ENCODE measurements at places on chromosomes 5 and 9.

DNA sequence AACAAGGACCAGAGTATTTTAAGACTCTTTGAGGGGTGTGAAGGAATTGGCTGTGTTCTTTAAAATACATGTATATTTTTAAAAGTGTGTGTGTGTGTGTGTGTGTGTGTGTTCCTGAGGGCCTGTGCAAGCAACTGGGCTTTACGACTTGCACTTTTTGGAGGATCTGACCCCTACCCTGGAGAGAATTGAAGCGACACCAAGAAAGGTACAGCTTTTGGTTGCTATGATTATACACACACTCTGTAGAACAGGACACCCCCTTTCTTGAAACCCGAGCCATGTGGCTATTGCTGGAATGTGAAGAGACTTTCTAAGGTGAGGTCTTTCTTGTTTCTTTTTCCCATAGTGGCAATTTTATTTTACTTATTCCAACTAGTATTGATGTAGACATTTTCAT is 988 bp downstream of the SHISAL2B start:
- no peak for DNase-seq

- no peak for DNase-seq
These were observed 249.6 kb downstream of the DENND1A start for GRCh38 chr9:123680352-123680751.

DNA sequence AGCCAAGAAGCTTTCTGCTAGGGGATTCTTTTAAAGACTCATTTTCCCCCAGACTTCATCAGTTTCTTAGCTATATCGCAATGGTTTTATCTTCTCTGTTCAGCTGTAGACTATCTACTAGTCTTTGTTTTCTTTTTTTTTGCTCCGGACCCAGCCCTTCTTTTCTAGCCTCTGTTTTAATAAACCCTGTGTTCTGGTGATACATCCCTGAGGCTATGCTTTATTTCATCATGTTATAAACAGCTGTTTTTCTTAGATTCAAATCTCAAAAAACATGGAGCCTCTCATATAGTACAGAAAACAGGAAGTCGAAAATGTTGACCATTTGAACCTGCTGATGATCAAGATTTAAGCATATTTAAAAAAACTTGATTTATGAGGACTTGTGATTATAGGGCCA is 37.8 kb downstream of the SCGB3A1 start:
- no peak for DNase-seq

DNA sequence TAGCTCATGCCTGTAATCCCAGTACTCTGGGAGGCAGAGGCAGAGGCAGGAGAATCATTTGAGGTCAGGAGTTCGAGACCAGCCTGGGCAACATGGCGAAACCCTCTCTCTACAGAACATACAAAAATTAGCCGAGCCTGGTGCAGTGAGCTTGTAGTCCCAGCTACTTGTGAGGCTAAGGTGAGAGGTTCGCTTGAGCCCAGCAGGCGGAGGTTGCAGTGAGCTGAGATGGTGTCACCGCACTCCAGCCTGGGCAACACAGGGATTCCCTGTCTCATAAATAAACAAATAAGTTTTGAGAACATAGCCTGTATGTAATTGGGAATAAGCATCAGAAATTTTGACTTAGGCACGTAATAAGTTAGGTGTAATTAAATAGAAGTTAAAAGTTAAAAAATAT is 971.7 kb upstream of the COX7C start:
- no peak for DNase-seq

GRCh38 chr9:110777876-110778215 is 109.3 kb downstream of the MUSK start:
- no peak for DNase-seq

DNA sequence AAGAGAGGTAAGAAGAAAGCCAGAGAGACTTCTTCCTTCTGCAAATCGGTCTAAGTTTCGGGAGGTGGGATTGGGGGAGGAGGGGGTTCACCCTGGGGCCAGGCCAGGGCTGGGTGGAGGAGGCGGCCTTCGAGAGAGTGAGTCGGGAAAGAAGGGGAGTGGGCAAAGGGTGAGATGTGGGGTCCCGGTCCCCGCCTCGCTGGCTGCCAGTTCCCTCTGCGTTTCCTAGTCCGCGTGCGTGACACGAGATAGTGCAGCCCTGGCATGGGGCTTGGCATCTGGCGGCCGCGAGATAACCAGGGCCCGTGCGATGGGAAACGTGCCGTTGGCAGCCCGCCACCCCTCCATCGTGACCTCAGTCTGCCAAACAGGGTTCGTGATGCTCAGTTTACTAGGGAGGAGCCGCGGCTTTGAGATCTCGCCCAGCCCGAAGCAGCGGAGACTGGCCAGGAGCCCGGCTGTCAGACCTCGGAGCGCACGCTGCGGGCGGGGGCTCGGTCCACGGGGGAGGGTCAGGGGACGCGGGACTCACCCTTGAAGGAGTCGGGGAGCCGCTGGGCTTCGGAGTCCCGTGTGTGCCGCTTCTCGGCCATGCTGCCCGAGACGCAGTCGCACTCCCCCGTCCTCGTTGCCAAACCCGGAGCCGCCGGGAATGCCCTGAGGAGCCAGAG is at the start of gene STOM:
Gene STOM (minus strand): TSS at position 656 of the 671 bp plus-strand sequence. CDS start 63 bp downstream, at position 593.
- peak; percentile 51 for DNase-seq

- no peak for DNase-seq
These were observed 147.5 kb upstream of the FGF10 start for GRCh38 chr5:44536650-44537260.

GRCh38 chr5:102582696-102583095 is 83.9 kb upstream of the SLCO6A1 start:
- no peak for DNase-seq

- DNase-seq, result no peak
These were observed 130.7 kb downstream of the ADAMTS12 start for GRCh38 chr5:33761139-33761538.

DNA sequence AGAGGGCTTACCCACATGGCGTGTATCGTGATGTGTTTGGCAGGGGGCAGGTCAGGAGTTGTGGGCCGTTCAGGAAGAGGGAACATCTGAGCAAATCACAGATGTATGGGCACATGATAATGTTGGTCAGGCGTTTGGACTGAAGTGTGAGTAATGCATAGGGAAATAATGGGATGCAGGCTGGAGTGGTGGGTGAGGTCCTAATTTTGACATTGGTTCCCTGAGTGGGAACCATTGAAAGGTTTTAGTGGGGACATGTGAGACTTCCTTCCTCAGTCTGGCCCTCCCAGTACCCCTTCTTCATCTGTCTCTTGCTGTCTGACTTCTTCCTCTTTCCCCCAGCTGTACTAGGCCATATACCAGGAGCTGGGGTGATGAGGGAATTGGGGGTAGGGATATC is 7.6 kb downstream of the OTULIN start:
- no peak for DNase-seq

DNA sequence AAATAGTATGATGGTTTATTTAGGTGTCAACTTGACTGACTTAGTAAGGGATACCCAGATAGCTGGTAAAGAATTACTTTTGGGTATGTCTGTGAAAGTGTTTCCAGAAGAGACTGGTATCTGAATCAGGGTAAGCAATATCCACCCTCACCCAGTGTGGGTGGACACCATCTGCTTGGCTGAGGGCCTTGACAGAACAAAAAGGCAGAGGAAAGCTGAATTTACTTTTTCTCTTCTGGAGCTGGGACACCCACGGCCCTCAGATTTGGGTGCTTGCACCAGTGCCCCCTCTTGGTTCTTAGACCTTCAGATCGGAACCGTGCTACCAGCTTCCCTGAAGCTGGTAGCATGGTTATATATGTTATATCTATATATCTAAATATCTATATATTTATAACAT is 489.5 kb upstream of the MPDZ start:
- DNase-seq, result no peak

DNA sequence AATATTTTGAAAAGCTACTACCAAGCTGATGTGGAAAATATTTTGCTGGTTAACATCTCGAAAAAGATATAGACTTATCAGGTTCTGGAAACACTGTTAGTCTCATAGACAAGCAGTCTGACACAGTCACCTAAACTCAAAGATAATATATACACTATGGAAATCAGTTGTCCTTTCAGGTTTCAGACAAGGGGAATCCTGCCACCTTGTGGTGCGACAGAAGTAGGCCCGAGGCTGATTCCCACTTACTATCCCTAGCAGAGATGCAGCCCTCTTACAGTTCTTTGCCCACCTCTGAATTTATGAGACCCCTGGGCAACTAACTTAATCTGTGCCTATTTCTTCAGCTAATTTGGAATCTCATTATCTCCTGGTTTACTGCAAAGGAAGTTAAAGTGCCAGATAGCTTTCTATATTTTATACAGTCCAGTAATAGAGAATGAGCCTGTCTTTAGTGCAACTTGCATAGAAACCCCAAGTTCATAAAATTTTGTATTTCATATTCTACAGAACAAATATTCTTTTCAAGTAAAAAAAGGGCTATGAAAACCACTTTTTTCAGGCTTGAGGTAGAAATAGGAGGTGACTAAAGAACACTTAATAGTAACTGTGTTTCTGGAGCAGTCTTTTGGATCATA is 16.9 kb downstream of the RAD1 start:
- peak; percentile 43 for DNase-seq

- no peak for DNase-seq
These were observed 7.5 kb downstream of the EPB41L4B start for GRCh38 chr9:109313351-109313750.

GRCh38 chr9:78368236-78368635 is 71.3 kb downstream of the PSAT1 start:
- no peak for DNase-seq

DNA sequence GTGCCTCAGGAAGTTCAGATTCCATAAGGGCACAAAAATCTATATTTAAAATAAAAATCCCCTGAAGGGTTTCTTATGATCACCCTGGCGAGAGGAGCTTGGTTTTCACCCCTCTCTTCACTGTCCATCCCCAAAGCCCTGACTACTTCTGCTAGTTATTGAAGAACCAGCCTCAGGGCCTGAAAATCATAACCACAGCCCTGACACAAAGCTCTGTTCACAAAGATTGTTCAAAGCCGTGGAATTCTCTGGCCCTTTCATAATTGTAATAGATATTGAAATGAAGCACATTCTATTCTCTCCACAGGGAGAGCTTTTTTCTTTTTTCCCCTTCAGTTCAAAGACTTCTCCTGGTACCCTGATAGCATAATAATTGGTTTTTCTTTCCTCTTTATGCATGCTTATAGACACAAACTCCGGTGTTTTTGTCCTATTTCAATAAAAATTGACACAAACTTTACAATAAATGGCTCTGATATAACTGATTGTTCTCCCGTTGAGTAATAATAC is 343.8 kb downstream of the CAAP1 start:
- DNase-seq, result no peak

GRCh38 chr5:132868754-132869153 is 2.3 kb downstream of the UQCRQ start:
- DNase-seq, result no peak

- DNase-seq, result no peak
These were observed 605.6 kb downstream of the MTRR start for GRCh38 chr5:8474569-8474930.

DNA sequence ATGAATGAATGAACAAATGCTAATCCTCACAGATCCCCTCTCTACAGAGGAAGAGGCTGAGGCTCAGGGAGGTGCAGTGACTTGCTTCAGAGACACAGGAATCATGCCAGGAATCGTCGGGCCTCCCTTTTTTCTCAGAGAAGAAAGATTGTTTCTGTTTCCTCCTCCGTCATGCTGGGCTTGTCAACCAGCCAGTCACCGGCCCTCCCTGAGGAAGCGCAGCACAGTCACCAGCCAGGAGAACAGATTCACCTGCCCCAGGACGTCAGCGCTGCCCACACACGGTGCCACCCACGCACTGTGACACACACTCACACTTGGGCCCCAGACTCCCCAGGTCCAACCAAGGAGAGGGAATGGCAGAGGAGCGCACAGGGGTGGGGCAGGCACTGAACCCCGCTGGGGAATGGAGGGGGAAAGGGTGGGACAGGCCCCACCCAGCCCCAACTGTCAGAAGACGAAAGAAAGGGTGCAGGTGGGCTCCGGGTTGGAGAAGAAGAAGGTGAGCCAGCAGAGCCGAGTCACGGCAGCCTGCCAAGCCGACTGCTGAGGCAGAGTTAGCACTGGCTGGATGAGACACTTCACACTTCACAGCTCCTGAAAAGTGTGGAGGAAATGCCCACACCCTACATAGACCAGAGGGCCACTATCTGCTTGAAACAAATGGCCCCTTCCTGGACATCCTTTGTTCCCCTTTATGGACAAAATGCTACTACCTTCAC is 13.8 kb upstream of the ERGIC1 start:
- DNase-seq, result peak; percentile 38

DNA sequence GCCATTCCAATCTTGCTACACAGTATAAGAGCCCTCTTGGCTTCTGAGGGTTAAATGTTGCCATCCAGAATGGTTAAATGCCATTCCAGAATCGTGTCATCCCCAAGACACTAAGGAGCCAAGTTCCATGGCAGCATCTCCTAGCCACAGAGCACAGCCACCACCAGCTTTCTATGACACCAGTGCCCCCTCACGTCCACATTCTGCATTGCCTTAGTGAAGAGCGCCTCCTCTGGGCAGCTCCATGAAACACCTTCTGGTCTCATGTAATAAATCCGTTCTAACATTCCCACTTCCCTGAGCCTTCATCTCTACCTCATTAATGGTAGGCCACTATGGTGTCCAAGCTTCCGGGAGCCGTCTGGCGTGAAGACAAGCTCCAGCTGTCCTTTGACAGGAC is 12.4 kb downstream of the CBY3 start:
- no peak for DNase-seq

DNA sequence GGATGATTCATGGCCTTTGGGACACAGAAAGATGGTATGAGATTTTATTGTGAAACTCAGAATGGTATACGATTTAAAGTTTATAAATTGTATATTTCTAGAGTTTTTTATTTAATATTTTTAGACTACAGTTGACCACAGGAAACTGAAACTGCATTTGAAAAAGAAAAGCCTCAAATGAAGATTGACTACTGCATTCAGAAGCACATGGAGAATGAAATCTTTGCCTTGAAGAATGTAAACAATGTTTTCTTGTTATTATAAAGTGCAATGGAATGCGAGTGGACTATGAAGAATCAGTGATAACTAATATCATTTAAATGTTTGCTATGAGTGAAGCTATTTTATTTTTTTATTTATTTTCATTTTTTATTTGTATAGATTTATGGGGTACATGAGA is 169.1 kb upstream of the CDH18 start:
- DNase-seq, result no peak

DNA sequence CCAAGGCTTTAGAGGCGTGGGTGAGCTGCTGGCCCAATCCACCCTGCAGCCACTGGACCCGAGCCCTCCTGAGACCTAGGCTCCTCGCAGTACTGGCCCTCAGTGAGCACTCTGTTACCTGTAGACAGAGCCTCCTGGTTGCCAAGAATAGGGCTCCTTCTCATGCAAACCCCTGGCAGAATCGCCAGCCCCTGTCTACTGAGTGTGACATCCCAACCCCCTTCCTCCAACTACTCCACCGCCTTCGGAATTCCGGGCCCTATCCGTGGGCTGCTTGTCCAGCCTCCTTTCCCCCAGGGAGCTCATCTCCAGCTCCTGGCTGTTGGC is 23.8 kb upstream of the COL5A1 start:
- DNase-seq, result no peak

GRCh38 chr5:73940801-73941200 is 314.8 kb downstream of the ARHGEF28 start:
- no peak for DNase-seq

GRCh38 chr5:55306641-55307382 is 682 bp downstream of the DHX29 start:
- no peak for DNase-seq
